Psoas muscle (tissue), 8 donors: ENCODE measurements at places on chromosomes 2 and 18. TPM values are rescaled to one million over a fixed set of nuclear protein-coding genes. Genes with fewer than 3 reads are reported as not detected.

TFCP2L1 gene
- total RNA-seq: 0.39 TPM

TBR1 gene
- total RNA-seq: not detected

CXCR1 gene
- total RNA-seq: 0.69 TPM

OTOS gene
- not detected for total RNA-seq

DNA sequence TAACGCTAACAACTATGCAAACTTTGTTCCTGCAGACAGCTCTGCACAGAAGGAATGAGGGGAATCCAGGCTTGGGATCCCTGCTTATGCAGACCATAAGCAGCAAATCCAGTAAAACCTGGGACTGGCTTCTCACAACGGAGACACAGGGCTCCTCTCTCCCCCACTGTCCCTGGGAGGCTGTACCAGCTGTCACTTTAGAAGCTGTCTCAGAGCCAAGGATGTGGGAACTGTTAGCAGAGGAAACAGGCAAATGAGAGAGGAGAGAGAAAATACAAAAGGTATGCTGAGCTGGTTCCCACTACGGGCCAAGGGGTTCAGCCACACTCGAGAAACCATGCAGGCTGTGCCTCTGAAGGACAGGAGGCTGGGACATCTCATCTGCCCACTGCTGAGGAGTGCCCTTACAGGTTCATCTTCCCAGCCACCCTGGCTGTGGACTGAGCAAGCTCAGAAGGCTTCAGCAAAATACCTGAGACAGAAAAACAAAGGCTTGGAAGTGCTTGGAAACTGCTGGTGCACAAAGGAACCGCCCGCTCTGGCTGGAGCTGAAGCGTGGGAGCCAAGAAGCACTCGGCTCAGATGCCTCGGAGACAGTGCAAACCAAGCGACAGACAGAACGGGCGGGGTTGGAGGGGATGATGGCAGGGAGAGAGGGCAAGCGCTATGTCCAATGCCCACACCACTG lies 72.5 kb downstream of the FAM210A start:
- DNase-seq: no peak
- no peak overlapping the region for H3K27ac ChIP-seq
- H3K36me3 ChIP-seq: no peaks in the 10 kb centered on the region
- no peaks in the 10 kb centered on the region for H3K27me3 ChIP-seq
- no peaks in the 10 kb centered on the region for H3K4me1 ChIP-seq

DNA sequence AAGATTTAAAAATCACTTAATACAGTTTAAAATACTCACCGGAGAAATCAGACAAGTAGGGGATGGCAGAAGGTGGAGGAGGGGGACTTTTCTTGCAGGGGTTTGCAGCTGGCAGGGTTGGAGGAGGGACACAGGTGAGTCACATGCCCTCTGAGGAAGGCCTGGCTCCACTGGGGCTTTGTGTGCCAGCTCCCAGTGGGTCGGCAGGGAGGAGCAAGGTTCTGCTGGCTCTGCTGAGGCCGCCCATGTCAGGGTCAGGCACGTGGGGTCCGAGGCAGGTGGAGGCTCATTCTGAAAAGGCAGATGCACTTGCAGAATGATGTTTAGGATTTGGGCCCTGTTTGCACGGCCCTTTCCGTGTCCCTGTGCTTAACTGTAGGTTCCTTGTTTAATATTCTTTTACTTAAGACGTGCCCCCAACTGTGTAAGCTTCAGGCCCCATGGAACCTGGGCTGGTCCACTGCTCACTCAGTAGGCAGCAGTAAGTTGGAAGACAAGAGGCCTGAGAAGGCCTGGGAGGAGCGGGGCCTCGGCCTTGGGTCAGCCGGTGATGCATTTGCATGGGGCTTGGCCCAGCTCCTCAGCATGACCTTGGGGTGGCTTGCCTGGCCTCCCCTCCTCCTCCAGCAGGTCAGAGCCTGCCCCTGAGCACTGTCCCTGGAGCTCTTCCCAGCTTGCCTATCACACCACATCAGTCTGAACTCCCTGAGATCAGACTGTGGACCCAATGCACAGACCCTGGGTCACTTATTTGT lies 141.0 kb downstream of the GLI2 start:
- H3K27me3 ChIP-seq: no peaks in the 10 kb centered on the region
- peak; percentile 44 for DNase-seq
- H3K36me3 ChIP-seq: no peaks in the 10 kb centered on the region
- peaks cover 24% of the 10 kb centered on the region for H3K4me1 ChIP-seq
- no peak overlapping the region for H3K27ac ChIP-seq

DNA sequence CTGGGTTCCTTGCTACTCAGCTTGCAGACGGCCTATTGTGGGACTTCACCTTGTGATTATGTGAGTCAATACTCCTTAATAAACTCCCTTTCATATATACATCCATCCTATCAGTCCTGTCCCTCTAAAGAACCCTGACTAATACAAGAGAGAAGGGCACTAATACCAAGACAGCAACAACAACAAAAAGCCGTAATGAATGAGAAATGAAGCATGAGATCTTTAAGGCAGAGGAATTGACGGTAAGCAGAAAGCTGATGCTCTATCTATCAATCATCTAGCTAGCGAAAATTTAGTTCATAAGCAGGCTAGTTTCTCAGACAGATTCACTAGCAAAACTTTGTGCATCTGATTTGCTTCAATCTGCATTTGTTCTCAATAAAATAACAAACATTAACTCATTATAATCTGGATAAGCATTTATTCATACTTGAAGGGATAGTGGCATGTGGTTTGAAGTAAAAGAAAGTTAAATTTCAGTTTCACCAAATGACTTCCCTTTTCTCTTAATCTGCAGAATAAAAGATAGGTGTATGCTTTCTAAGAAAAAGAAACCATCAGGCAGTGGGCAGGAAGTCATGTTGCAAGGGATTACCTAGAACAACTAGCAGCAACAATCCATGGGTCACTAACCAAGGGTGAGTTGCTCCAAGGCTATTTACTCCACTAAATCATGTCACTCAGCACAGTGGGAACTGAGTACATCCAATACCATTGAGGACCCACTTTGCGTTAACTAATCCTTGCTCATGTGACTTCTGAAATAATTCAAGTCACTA lies 376.5 kb downstream of the TMEM182 start:
- H3K36me3 ChIP-seq: no peaks in the 10 kb centered on the region
- H3K27me3 ChIP-seq: no peaks in the 10 kb centered on the region
- no peaks in the 10 kb centered on the region for H3K4me1 ChIP-seq
- no peak for DNase-seq
- H3K4me3 ChIP-seq: no peak overlapping the region
- H3K27ac ChIP-seq: no peak overlapping the region

GRCh38 chr2:171813126-171813525 lies 80.9 kb downstream of the SLC25A12 start:
- DNase-seq: no peak
- H3K27ac ChIP-seq: peak overlapping the region; percentile 68
- H3K4me3 ChIP-seq: no peak overlapping the region
- peaks cover 27% of the 10 kb centered on the region for H3K36me3 ChIP-seq
- peaks cover 11% of the 10 kb centered on the region for H3K4me1 ChIP-seq

DNA sequence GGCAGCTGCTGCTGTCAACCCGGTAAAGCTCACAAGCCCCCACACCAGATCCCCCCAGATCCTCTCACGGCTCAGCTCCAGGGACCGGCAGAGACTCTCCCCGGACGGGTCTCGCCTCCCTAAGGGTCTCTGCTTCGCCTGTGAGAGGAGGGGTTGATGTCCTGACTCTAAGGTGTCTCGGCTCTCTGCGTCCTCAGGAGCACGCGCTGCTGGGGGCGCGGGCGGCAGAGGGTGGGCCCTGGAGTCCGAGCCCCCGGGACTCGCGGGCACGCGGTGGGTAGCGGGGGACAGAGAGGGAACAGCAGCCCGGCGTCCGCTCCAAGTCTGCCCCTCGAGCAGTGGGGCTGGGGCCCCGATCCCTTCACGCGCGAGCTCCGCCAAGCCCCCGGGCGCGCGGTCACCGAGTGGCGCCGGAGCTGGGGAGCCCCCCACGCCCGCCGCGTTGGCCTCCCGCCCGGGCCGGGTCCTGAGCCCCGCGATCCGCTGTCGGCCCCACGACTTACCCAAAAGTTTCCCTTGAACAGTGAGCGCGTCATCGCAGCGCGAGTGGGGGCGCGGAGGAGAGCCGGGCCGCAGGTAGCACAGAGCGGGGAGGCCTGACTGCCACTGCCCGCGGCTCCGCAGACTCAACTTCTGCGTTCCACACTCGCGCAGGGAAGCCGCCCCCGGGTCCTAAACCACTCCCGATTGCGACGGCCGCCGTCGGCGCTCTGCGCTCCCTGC lies at the start of gene PSTPIP2:
TSS of gene PSTPIP2 (minus strand) at position 608 of the 723 bp plus-strand sequence. CDS start at position 536, 72 bp downstream.
- peak within 1 kb of the TSS; percentile 90 for H3K27ac ChIP-seq
- H3K27me3 ChIP-seq: no peaks in the 10 kb centered on the region
- DNase-seq: peak; percentile 73
- H3K4me1 ChIP-seq: peaks cover 16% of the 10 kb centered on the region
- no peaks in the 10 kb centered on the region for H3K36me3 ChIP-seq
- H3K4me3 ChIP-seq: peak within 1 kb of the TSS; percentile 89

DNA sequence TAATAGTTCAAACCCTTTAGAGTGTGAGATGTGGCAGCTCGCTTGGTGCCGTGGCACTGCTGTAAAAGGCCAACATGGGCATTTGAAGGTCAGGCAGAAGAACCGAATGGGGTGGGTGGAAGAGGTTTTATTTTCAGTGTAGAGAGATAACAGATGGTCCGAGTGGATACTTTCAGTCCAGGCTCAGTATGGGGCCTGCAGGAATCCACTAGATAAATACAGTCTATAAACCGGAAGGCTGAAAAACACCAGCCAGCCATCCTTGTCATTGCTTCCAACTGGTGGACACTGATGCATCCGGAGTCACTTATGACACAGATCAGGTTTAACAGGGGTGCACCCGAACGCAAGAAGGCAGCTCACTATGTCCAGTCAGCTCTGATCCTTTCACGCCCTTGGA lies 55.7 kb upstream of the AMMECR1L start:
- peaks cover 17% of the 10 kb centered on the region for H3K36me3 ChIP-seq
- H3K27ac ChIP-seq: no peak overlapping the region

DNA sequence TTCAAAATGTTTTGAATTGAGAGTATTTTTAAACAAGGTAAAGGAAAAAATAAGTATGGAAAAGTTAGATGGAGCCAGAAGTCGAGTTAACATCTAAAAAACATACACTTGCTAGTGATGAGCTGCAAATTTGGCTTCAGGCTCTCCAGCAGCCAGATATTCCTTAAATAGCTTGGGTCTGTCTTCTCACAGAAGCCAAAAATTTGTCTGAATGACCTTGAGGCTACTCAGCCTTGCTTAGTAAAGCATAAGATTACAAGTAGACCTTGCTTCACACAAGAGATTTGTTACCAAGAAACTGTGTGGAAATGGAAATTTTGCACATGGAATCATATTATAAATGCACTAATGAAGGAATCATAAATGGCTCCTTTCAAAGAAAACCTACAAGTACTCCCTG lies 40.8 kb upstream of the GRB14 start:
- H3K4me3 ChIP-seq: no peak overlapping the region
- no peak overlapping the region for H3K27ac ChIP-seq
- no peaks in the 10 kb centered on the region for H3K36me3 ChIP-seq
- H3K27me3 ChIP-seq: no peaks in the 10 kb centered on the region
- peaks cover 8% of the 10 kb centered on the region for H3K4me1 ChIP-seq
- DNase-seq: no peak

GRCh38 chr2:9613291-9613690 lies 17.5 kb downstream of the YWHAQ start:
- no peaks in the 10 kb centered on the region for H3K36me3 ChIP-seq
- peaks cover 64% of the 10 kb centered on the region for H3K4me1 ChIP-seq
- no peaks in the 10 kb centered on the region for H3K27me3 ChIP-seq
- H3K4me3 ChIP-seq: no peak overlapping the region
- H3K27ac ChIP-seq: no peak overlapping the region
